ENCODE measurements at places on chromosomes 2 and 18.

GRCh38 chr2:204197336-204198005, 260.9 kb downstream of the ICOS start:
- no peak for DNase-seq

- DNase-seq: no peak
Observed at GRCh38 chr2:174824068-174824467, 59.8 kb upstream of the CHRNA1 start.

DNA sequence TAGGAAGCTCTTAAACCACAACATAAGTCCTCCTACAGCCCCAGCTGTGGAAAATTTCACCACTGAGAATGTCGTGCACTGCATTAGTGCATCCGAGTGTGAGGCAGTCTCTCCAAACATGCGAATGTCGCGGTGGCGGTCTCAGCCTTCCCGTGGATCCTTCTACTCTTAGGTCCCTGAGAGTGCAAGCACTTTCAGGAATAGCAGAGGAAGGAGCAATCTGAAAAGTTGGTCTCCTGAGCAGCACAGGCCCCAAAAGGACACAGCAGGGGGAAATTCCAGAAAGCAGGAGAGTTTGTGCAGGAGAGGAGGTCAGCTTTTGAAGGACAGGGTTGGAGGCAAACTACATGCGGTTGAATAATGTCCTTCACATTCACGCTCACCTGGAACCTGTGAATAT, 440.5 kb upstream of the SMIM21 start:
- no peak for DNase-seq

GRCh38 chr2:70806013-70806412, 14.4 kb downstream of the CLEC4F start:
- DNase-seq: no peak

- DNase-seq: no peak
Observed at GRCh38 chr2:183001948-183002347, 36.3 kb downstream of the NCKAP1 start.

DNA sequence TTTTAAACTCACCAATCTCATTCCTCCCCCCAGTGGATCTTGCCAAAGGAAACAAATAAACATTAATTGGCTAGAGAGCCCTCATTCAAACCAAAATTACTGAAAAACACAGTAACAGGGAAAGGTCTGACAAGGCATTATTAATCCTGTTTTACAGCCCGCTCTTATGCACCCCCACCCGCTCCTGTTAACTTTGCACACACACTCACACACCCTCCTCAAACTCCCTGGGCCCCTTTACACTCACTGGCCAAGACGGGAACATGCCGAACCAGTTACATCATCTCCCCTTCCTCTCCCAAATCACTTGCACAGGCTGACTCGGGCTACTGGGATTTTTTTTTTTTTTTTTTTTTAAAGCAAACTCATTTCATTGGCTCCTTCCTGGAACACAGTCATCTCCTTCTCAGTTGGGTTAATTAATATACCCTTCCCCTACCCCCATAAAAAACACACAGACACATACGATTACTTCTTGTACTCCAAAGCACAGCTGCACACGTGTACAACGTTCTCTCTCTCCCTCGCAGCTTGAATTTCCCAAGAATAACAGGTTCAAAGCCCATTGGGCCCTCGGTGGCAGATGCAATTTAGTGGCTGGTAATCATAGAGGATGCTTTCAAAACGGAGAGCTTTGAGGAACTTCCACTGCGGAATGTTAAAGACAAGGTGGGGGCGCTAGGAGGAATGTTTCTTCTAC, 31.8 kb downstream of the KLF7 start:
- no peak for DNase-seq

DNA sequence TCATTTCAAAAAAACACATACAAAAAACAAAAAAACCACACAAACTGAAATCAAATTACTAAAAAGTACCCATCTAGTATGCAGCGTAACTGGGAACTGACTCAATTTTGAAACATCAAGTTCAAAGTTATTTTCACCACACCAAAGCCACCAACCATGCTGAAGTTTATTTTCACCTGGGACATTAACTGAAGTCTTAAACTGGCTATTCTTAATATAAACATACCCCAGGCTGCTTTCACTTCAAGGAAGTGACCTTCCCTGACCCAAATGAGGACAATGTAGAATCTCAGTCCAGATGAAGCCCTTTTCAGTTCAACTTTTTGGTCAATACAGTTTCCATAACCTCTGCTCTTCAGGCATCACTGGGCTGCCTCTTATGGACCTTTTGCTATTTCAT, 84.6 kb downstream of the PIGN start:
- peak; percentile 50 for DNase-seq

- DNase-seq: no peak
Observed at GRCh38 chr18:44258576-44258975, 422.1 kb upstream of the SETBP1 start.

GRCh38 chr2:216888887-216889622, 29.2 kb upstream of the TNP1 start:
- no peak for DNase-seq

GRCh38 chr18:4541588-4541987, 86.5 kb upstream of the DLGAP1 start:
- no peak for DNase-seq

- DNase-seq: no peak
Observed at GRCh38 chr2:216770717-216771116, 75.4 kb upstream of the IGFBP5 start.

DNA sequence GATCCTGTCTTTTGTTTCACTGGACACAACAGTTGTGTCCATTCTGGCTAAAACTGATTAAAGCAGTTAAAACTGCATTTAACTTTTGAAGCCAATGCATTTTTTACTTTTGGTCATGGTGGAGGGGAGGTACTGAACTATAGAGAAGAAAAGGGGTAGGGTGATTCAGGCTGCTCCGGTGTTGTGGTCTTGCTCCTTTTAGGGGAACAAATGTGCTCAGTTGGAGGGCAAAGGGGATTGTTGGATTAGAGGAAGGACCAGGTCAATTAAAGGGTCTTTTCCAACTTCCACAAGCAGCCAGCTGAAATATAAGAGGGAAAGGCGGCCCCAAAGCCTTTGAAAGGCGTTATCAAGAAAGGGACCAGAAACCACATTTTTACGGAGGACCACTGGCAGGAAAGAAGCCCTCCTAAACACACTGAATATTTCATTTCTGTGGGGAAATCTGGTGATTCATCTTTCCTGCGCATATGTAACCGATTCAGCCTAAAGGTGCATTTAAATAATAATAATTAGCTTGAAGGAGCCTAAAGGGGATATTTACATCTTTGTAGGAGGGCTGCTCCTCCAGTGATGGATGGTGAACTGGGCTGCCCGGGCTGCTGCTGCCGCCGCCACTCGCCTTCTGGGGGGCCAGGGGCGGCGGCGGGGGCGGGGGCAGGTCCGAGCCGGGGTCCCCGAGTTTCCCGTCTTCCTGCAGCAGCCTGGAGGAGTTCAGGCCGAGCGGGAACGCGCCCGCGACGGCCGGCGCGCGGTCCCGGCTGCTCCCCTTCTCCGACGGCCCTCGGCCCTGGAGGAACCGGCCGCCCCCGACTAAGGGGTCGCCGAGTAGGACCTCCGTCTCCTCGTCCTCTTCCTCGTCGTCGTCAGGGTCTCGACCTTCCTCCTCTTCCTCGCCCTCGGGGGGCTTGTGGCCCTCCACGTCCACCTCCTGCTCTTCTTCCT, 5.2 kb downstream of the SKOR2 start:
- no peak for DNase-seq

DNA sequence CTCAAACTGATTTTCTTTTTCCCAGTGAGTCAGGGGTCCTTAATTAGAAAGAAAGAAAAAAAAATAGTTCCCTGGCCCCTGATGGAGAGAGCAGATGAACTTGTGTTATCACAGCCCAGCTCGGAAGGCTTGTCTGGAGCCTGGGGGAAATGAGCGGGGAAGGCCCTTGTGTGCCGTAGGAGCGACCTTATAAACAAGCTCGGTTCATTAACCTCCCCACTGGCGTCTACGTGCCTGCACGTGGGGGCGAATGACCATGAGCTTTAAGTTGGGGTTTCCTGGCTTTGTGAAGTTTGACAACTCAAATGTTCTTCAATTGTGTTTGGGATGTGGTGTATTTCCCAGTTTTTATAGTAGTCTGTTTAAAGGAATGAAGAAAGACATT, 69.5 kb downstream of the EPAS1 start:
- no peak for DNase-seq

GRCh38 chr2:207394812-207395534, 134.8 kb upstream of the CREB1 start:
- DNase-seq: peak; percentile 73

DNA sequence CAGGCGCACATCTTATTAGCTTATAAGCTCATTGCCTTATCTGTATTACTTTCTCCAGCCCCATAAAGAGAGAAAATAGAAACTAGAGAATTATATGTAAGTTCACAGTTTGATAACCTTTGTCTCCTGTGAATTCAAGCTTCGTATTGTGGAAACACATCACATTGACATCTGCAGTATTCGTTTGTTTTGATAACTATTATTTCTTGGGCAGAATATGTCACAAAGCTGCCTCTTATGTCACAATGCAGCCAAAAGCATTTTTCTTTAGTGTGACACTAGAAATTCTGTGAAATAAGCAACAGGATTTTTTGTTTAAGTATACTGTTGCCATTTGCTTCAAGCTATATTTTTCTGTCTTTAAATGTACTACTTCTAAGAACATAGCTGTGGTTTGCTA, 221.5 kb downstream of the DOK6 start:
- no peak for DNase-seq

GRCh38 chr2:210965472-210965871, 409.1 kb downstream of the CPS1 start:
- no peak for DNase-seq

GRCh38 chr2:64331114-64331645, 122.8 kb upstream of the LGALSL start:
- no peak for DNase-seq

DNA sequence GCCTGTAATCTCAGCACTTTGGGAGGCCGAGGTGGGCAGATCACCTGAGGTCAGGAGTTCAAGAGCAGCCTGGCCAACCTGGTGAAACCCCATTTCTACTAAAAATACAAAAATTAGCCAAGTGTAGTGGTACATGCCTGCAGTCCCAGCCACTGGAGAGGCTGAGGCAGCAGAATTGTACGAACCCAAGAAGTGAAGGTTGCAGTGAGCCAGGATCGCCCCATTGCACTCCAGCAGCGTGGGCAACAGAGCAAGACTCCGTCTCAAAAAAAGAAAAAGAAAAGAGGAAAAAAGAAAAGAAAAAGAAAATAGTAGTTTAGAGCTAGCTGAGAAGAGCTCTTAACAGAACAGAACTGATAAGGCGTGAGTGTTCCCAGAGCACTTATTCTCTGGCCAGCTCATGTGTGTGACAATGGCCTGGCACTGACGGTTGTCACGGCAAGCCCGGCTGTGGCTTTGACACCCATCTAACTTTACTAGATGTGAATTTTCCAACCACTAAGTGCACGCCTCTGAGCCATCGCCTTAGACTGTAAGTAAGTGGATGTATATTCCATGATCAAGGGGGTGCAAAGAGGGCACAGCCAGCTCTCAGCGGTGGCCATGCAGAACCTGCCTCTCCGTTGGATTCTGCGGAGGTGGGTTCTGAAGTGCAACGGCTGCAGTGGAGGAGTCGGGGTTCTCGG, 80.0 kb downstream of the ZNF516 start:
- DNase-seq: no peak

DNA sequence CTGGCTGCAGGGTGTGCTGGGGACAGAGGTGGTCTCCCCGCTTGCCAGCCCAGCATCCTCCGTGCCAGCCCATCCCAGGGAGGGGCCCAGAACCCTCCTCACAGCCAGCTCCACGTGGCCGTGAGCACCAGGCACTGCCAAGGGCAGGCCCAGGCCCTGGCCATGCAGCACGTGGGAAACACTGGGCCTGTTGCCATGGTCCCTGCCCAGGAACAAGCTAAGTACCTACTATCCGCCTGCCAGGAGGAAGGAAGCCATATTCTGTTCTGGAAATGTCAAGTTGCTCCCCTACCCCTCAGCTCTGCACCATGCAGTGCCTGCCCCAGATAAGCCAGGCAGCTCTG, 250.6 kb downstream of the CYP26B1 start:
- no peak for DNase-seq

DNA sequence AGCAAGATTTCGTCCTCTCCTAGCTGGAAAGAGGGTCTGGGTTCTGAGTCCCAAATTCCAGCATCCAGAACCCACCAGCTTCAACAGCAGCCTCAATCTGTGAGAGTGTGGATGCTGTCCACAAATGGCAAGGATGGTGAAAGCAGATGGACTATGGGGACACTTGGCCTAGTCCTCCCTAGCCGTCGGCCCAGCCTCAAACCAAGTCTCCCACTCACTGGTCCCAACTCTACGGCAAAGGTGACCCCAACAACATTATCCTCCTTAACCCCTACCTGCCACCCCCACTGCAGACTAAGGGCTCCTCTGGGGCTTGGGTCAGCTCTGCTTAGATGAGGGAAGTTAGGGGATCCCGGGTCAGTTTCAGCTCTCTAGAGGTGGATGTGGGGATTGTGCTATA, 57.3 kb downstream of the TNS1 start:
- no peak for DNase-seq

DNA sequence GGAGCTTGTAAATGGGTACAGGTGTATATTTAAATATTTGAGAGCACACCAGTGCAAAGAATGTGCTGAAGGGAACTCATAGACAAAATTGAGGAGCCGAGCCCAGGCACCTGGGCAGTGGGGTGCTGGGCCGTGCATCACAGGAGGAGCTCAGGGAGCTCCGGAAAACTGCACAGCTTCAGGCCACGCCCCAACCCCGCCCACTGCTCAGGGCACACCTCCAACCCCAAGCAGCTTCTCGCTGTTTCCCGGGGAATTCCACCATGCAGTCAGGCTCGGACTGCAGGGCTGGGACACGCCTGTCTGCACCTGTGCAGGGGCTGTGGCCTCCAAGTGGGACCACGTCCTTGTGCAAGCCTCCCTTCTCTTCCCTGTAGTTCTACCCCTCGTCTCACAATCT, 243.0 kb downstream of the HDAC4 start:
- DNase-seq: no peak

GRCh38 chr2:222707102-222707688, 35.7 kb downstream of the MOGAT1 start:
- DNase-seq: no peak

DNA sequence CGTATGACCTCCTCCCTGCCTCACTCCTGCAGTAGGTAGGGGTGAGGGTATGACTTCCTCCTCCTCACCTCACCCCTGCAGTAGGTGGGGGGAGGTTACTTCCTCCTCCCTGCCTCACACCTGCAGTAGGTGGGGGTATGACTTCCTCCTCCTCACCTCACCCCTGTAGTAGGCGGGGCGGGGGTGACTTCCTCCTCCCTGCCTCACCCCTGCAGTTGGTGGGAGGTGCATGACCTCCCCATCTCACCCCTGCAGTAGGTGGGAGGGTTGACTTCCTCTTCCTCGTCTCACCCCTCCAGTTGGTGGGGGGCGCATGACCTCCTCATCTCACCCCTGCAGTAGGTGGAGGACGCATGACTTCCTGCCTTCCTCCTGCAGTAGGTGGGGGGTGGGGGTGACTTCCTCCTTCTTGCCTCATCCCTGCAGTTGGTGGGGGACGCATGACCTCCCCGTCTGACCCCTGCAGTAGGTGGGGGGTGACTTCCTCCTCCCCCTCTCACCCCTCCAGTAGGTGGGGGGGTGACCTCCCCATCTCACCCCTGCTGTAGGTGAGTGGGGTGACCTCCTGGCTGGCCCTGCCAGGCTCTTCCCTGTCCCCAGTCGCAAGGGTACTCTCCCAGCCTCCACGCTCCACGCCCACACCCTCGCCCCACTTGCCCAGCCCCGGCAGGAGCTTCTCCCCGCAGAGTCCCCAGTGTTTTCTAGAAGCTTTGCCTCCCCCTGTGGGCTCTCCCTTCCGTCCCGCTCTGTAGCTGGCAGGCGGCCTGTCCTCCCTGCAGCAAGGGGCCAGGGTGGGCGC, 39.3 kb downstream of the TSHZ1 start:
- peak; percentile 7 for DNase-seq

- peak; percentile 73 for DNase-seq
Observed at GRCh38 chr2:27303093-27304025, 4.9 kb downstream of the UCN start.

- DNase-seq: no peak
Observed at GRCh38 chr18:32909798-32910561, 137.2 kb upstream of the KLHL14 start.
